ENCODE measurements at places on chromosomes 11 and 22. TPM values are rescaled to one million over a fixed set of nuclear protein-coding genes. Genes with fewer than 3 reads are reported as not detected.

- DNase-seq = no peak
Measured at GRCh38 chr11:94326947-94327346, 22.6 kb downstream of the IZUMO1R start.

DNA sequence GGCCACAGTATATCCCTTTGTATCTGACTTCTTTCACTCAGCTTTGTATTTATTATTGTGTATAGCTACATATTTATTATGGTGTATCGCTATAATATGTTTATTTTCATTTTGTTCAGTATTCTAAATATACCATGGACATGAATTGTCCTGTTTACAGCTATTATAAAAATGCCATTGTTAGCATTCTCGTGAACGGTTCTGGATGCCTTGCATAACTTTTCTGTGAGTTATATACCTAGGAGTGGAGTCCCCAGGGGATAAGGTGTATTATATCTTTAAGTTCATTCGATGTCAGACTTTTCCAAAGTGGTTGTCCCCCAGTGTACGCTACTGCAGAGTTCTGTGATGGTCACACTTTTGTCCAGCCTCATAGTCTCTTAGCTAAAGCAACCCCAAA is 301.7 kb downstream of the TMEM135 start:
- DNase-seq = no peak

DNA sequence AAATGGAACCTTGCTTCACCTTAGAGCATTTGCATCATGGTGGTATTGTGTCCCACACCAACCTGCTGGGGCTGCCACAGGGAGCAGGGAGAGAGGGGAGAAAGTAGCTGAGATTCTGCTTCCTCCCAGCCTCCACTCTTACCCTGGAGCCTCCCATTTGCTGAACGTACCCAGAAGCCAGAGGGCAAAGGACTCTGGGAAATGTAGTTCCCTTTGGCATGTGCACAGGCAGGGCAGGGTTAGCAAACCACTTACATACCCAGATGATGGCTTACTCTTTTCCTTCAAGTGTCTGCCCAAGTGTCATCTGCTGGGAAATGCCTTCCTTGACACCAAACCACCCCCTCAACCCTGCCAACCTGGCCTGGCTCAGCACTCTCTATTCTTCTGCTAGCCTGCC is 16.9 kb downstream of the SMIM38 start:
- peak; percentile 20 for DNase-seq

- DNase-seq = no peak
Measured at GRCh38 chr11:11359611-11360010, 6.6 kb upstream of the CSNK2A3 start.

DNA sequence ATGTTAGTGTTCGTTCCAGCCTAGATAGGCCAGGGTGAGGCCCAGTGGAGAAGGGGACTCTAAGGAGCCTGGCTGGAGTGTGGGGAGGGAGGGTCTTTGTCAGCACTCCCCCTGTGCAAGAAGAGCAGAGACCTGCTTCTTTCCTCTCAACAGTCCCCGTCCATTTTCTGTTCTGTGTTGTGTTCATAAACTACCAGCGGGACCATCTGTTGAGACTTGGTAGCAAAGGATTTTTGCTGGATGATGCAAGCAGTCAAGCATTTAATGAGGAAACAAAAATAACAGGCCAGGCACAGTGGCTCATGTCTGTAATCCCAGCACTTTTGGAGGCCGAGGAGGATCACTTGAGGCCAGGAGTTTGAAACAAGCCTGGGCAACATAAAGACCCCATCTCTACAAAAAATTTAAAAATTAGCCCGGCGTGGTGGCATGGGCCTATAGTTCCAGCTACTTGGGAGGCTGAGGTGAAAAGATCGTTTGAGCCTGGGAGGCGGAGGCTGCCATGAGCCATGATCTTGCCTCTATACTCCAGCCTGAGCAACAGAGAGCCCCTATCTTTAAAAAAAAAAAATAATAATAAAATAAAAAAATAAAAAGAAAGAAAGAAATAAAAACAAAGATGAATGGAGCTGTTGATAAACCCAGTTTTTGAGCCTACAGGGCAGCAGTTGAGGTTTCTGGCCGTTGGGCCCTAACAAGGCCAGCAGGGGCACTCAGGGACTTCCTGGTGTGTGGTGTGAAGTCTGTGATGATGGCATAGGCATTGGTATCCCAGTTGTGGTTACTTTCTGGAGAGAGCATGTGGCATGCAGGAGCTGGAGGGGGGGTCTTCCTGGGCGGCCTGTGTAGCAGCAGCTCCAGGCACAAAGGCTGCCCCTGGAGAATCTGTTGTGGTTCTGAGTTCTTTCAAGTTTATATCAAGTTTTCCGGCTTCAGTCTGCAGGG is 1.7 kb upstream of the TXNRD2 start:
- DNase-seq = peak; percentile 90

GRCh38 chr11:44736791-44737190 is 10.0 kb downstream of the TSPAN18 start:
- no peak for DNase-seq

- no peak for DNase-seq
Measured at GRCh38 chr11:109423466-109424190, 1.6 kb downstream of the C11orf87 start.

DNA sequence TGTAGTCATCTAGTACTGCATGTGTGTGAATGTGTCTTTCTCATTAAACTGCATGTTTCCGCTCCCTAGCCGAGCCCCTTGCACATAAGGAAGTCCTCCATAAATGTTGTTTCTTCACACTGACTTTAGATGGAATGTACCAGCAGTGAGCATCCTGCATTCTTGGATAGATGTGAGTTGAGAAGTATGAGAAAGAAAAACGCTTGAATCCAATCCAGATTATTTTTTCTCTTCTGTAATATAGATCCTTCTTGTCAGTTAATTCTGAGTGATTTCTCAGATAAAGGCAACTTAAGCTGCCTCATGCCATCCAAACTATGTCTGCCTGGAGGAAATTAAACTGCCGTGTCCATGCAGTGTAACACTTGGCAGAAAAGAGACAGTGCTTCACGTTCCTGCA is 268.1 kb upstream of the ISX start:
- DNase-seq = no peak

DNA sequence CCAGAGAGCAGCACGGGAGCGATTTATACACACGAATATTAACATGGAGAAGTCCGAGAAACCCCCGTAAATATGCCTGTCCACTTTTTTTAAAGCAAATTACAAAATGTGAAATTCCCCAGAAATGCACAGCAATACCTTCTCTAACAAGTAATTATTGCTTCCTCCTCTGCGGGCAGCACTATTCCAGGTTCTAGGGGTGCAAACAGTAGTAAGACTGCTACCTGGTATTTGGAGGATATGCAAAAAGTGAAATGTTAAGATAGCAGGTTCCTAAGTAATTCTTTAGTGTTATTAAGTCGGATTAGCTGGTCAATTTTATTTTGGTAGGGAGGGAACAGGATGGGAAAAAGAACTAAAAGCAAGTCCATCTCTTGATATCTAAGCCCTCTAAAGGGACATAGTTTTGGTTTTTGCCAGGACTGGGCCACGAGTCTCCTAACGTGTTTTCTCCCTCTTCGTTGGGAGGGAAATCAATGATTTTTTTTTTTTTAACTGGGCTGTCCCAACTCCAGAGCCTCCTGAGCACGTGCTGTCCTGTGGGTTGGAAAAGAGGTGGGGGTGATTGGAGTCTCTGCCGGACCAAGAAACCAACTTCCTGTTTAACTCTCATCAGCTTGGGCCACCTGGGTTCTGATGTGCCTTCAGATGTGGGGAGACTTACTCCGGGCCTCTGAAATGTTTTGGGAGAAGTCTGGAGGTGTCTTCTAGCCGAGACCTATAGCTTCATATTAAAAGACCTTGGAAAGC is 1.7 kb upstream of the XBP1 start:
- no peak for DNase-seq

DNA sequence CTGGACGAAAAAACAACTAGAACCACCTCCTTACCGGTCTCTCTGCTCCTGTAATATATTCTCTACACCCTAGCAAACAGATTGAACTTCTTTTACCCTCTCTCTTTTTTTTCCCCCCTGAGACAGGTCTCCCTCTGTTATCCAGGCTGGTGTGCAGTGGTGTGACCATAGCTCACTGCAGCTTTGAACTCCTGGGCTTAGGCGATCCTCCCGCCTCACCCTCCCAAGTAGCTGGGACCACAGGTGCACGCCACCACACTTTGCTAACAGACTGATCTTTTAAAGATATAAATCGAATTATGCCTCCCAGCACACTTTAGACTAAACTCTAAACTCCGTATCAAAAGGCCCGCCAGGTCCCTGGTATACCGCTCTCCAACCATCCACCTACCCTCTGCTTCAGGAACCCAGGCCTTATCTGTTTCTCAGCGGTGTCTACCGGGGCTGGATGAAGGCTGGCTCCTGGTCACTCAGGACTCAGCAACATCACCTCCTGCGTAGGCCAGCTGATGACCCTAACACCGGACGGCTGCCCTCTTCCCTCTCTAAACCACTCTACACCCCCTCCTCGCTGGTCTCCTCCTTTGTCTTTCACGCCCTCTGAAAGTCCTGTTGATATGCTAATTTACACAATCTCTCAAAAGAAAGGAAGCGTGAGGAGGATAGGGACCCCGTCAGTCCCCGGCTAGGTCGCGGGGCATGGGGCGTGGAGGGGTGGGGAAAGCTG is 745 bp downstream of the C22orf39 start:
- no peak for DNase-seq

Gene CD3G
- total RNA-seq = not detected

All from M059J (cell line).